PC-3 (cell line): ENCODE measurements at places on chromosomes 7 and 10. TPM values are rescaled to one million over a fixed set of nuclear protein-coding genes. Genes with fewer than 3 reads are reported as not detected.

C10orf67 gene
- total RNA-seq: 0.15 and 0.29 TPM in 2 replicates

WDFY4 gene
- total RNA-seq: not detected in 2 replicates

GPR22 gene
- total RNA-seq: not detected in 2 replicates

ZNF33A gene
- total RNA-seq: 18.0 and 21.1 TPM in 2 replicates

VGF gene
- total RNA-seq: 1.6 and 2.5 TPM in 2 replicates

POLL gene
- total RNA-seq: 10.9 and 13.1 TPM in 2 replicates

TYSND1 gene
- total RNA-seq: 78.2 and 87.3 TPM in 2 replicates

PRRT4 gene
- 0.36 and 0.69 TPM in 2 replicates for total RNA-seq

DNA sequence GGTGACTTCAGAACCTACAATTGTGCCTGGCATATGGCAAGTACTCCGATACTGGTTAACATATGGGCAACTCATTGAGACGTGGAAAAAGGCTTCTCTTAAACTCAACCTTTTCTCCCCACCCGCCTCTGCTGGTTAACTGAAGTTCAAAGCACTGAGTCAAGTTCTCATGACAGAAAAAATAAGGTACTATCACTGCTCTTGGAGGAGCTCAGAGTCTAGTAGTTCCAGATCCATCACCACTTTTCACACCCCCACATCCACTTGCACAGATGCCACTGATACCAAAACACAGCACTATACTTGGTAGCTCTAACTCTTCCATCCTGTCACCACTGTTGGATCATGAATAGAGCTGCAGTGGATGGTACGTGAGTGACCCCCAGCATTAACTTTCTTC, 36.2 kb downstream of the CCDC6 start:
- peaks cover 9% of the 10 kb centered on the region for H3K4me1 ChIP-seq
- DNase-seq: no peak
- no peak overlapping the region for H3K27ac ChIP-seq

DNA sequence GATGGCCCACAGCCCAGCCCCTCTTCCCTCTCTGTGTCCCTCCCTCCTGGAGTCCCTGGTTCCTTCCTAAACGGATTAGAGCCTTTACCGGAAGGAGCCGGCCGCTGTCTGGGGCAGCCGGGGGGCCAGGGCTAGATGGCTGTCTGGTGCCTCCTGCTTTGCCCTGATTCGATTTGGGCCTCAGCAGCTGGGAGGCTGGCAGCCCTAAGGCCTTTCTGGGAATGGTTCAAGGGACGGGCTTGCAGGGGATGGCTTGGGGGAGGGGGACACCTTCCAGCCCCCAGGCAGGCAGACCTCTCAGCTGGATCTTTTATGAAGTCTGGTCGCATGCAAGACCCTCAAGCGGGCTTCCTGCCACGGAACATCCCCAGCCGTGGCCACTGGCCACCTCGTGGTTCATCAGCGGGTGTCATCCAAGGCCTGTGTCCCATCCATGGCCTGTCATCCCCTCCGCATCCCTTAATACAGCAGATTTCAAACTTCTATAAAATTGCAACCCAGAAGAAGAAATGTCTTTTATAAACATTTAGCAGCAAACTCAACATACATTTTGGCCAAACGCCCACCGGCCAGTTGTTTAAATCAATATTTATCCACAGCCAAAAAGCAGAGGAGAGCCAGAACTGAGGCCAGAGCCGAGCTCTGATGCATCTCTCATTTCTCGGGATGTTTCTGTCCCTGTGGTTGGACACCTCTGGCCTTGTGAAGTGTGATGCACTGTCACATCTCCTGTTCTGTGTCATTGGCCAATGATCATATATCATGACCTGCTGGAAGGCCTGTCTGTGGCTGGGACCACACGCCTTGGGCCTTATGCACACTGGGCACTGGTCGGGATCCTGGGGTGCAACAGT, 52.0 kb downstream of the GTF2IRD1 start:
- no peak overlapping the region for H3K27ac ChIP-seq
- no peak for DNase-seq
- 0 out of 2 replicates have a peak, but pooled peaks cover 2% of the 10 kb centered on the region for H3K36me3 ChIP-seq
- no peak overlapping the region for H3K4me3 ChIP-seq
- H3K27me3 ChIP-seq: no peaks in the 10 kb centered on the region
- no peaks in the 10 kb centered on the region for H3K4me1 ChIP-seq

GRCh38 chr10:1526436-1527055, 210.8 kb downstream of the ADARB2 start:
- no peak overlapping the region for H3K4me3 ChIP-seq
- H3K4me1 ChIP-seq: no peaks in the 10 kb centered on the region
- no peak overlapping the region for H3K27ac ChIP-seq
- H3K36me3 ChIP-seq: no peaks in the 10 kb centered on the region
- no peak for DNase-seq
- H3K27me3 ChIP-seq: no peaks in the 10 kb centered on the region

GRCh38 chr7:26499315-26499897, 207.7 kb downstream of the SNX10 start:
- H3K4me1 ChIP-seq: no peaks in the 10 kb centered on the region
- no peak for DNase-seq
- no peak overlapping the region for H3K4me3 ChIP-seq

DNA sequence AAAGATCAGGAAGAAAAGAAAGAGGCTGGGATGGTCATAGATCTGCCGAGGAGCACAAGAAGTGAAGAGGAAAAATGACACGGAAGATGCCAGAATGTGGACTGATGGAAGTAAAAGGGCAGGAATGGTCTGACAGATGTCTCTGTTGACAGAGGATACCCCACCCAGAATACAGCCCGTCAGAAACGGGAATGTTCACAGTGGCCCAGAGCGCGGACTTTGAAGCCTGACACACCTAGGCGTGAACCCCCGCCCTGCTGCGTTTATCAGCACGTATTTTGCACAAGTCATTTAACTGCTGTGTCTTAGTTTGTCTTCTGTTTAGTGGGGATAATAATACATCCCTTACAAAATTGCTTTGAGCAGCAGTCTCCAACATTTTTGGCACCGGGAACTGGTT, 27.1 kb downstream of the AKR1B1 start:
- peak overlapping the region; percentile 56; the same call in 1 of the 2 replicates for H3K27ac ChIP-seq
- H3K27me3 ChIP-seq: no peaks in the 10 kb centered on the region
- no peaks in the 10 kb centered on the region for H3K36me3 ChIP-seq

- H3K4me1 ChIP-seq: peaks cover 57% of the 10 kb centered on the region
- no peak for DNase-seq
- no peak overlapping the region for H3K27ac ChIP-seq
These were observed 8.9 kb downstream of the ANK3 start for GRCh38 chr10:60380781-60381180.

DNA sequence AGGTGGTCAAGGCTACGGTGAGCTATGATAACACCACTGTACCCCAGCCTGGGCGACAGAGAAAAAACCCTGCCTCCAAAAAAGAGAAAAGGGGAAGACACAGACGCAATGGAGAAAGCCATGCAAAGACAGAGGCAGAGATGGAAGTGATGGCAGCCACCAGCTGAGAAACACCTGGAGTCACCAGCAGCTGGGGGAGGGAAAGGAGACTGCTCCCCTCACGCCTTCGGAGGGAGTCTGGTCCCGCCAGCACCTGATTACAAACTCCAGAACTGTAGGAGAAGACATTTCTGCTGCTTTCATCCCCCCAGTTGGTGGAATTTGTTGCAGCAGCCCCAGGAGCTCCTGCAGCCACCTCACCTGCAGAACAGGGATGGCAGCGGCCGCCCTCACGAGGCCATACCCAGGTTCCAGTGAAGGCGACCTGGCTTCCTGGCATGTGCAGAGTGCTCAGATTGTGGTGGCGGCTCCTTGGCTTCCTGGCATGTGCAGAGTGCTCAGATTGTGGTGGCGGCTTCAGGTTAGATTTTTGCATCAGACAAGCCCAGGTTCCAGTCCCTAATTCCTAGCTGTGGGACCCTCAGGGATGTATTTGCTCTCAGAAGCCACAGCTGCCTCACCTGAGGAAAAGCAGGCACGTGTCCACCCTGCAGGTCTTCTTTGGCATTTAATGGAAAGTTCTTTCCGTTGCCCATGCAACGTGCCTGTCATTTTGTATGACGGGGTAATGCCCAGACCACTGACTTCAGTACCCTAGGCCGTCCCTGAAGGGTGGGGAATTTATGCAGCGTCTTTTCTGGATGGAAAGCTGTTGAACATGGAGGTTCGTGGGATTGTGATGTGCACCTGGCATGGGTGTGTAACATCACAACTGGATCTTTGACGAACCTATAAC, 182.9 kb downstream of the EBF3 start:
- no peak for DNase-seq
- H3K4me3 ChIP-seq: no peak overlapping the region
- H3K27me3 ChIP-seq: no peaks in the 10 kb centered on the region
- no peaks in the 10 kb centered on the region for H3K36me3 ChIP-seq
- no peaks in the 10 kb centered on the region for H3K4me1 ChIP-seq

DNA sequence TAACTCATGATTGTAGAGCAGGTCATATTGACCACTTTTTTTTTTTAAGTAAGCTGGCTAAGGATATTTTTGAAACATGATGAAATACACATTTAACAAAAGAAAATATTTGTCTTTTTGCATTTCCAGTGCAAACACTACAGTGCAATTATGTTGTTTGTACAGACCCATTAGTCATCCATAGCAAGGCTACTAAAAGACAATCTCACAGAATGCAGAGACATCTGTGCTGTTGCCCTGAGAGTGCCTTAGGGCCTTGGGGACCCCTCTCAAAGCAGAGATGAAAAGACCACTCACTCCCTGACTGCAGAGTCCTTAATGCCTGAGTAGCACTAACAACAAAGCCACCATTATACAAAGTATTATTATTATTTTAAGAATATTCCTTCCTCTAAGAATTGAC, 104.5 kb downstream of the NRCAM start:
- H3K27me3 ChIP-seq: no peaks in the 10 kb centered on the region
- peaks cover 18% of the 10 kb centered on the region for H3K4me1 ChIP-seq
- no peak overlapping the region for H3K27ac ChIP-seq
- DNase-seq: peak; percentile 72

GRCh38 chr10:30039988-30040387, 19.4 kb downstream of the JCAD start:
- H3K27ac ChIP-seq: no peak overlapping the region
- H3K4me1 ChIP-seq: no peaks in the 10 kb centered on the region
- no peak overlapping the region for H3K4me3 ChIP-seq
- no peaks in the 10 kb centered on the region for H3K36me3 ChIP-seq
- no peaks in the 10 kb centered on the region for H3K27me3 ChIP-seq

GRCh38 chr7:100532165-100533022, 6.6 kb upstream of the AGFG2 start:
- no peaks in the 10 kb centered on the region for H3K36me3 ChIP-seq
- no peak overlapping the region for H3K4me3 ChIP-seq
- H3K27me3 ChIP-seq: no peaks in the 10 kb centered on the region
- H3K27ac ChIP-seq: no peak overlapping the region

- H3K27ac ChIP-seq: no peak overlapping the region
- no peaks in the 10 kb centered on the region for H3K36me3 ChIP-seq
- no peak overlapping the region for H3K4me3 ChIP-seq
- DNase-seq: no peak
- H3K4me1 ChIP-seq: no peaks in the 10 kb centered on the region
- H3K27me3 ChIP-seq: peaks cover 44% of the 10 kb centered on the region
These were observed 33.4 kb upstream of the NPVF start for GRCh38 chr7:25261545-25262140.

DNA sequence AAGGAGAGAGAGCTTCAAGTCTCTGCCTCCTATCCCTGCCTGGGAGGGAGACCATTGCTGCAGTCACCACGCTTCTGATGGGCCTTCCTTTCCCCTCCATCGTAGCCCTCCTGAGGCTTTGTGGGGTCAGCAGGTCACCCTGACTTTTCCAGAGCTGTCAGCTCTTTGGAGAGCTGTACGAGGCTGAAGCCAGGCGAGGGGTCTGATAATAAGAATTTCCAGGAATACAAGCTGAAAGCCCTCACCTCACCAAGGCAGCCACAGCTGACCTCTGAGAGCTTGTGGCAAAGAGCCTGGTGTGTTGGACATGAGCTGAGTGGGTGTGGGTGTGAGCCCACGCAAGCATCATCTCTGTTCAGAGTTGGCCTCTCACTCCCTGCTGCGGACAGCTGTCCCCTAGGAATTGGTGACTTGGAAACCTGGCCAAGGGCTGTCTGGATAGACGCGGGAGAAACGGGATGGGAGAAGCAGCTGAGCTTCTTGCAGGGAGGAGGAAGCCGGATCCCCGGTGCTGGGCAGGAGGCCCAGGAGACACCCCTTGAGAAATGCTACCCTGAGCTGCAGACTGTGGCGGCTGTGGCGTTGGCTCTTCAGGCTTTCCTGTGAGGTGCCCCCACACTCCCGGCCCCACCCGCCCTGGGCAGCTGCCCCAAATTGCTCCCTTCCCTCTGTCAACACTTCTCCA, 122.1 kb upstream of the BTBD16 start:
- peaks cover 14% of the 10 kb centered on the region for H3K36me3 ChIP-seq
- DNase-seq: no peak

DNA sequence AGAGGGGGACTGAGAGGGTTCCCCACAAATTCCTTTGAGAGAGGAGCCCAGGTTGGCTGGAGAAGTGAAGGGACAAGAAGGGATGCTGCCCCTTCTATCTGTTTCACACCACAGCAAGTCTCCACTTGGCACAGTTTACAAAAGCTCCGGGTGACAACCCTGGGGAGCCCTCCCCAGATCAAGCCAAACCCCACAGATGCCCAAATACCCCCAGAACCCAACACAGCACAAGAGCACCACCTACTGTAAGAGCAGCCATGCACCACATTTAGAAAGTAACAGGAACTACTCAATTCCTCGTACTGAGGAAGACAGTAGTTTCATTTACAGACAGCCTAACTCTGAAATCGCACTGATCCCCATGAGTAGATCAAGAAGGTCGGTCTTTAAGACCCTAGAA, 67.8 kb upstream of the ATP6V0A4 start:
- peaks cover 25% of the 10 kb centered on the region for H3K36me3 ChIP-seq
- peak; percentile 33 for DNase-seq
- no peaks in the 10 kb centered on the region for H3K27me3 ChIP-seq
- peak overlapping the region; percentile 93 for H3K27ac ChIP-seq

GRCh38 chr7:33155811-33156210, 26.4 kb downstream of the BBS9 start:
- no peaks in the 10 kb centered on the region for H3K27me3 ChIP-seq
- no peaks in the 10 kb centered on the region for H3K4me1 ChIP-seq

GRCh38 chr7:157671358-157672255, 334.8 kb downstream of the DNAJB6 start:
- no peaks in the 10 kb centered on the region for H3K27me3 ChIP-seq
- DNase-seq: no peak
- no peak overlapping the region for H3K27ac ChIP-seq
- peaks cover 1% of the 10 kb centered on the region; the same call in 1 of the 2 replicates for H3K4me1 ChIP-seq
- no peaks in the 10 kb centered on the region for H3K36me3 ChIP-seq
- no peak overlapping the region for H3K4me3 ChIP-seq

GRCh38 chr7:118080947-118081346, 103.0 kb upstream of the LSM8 start:
- no peaks in the 10 kb centered on the region for H3K36me3 ChIP-seq
- H3K27ac ChIP-seq: no peak overlapping the region
- DNase-seq: peak; percentile 71
- H3K4me1 ChIP-seq: no peaks in the 10 kb centered on the region; the same call in 1 of the 2 replicates

DNA sequence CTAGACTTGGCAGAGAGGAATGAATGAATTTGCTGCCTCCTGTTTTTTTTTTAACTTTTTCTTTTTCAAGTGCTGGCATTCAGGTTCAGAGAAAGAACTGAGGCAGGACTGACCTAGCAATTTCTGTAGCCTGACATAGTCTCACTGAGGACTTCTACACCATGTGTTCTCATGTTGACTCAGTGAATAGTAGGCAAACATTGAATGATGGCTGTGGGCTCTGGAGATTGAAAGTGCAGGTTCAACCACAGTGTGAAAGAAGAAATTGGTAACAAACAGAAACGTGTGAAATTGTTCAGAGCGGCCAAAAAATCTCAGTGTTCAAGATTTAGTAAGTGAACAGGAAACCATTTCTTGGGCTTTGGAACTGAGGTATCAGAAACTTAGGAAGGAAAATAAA, 322.4 kb upstream of the GHITM start:
- H3K27ac ChIP-seq: no peak overlapping the region
- H3K4me1 ChIP-seq: no peaks in the 10 kb centered on the region
- no peak overlapping the region for H3K4me3 ChIP-seq
